ENCODE measurements at places on chromosomes 11 and 22. TPM values are rescaled to one million over a fixed set of nuclear protein-coding genes. Genes with fewer than 3 reads are reported as not detected.

The CDHR5 gene
- not detected for total RNA-seq

DNA sequence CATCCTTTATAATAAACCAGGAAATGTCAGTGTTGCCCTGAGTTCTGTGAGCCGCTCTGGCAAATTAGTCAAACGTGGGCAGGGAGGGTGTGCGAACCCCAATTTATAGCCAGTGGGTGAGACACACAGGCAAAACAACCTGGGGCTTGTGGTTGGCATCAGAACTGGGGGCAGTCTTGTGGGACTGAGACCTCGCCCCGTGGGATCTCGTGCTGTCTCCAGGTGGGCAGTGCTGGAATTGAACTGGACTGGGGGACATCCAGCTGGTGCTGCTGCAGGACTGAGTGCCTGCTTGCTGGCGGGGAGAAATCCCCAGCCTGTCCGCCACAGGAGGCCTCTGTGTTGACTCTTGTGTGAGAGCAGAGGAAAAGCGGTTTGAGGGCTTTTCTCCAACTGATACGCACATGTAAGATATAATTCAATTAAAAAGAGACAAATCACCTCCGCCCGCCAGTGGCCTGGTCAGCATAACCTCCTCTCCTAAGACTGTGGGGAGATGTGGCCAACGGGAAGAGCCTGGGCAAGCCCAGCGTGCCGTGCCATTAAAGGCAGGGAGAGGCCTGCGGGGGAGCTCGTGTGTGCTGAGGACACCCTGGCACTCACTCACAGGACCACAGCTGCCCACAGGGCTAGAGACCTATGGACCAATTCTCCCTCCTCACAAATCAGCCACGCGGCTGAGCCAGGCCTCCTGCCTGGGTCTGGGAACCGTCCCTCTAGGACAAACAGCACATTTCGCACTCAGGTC is 18.4 kb downstream of the SULT4A1 start:
- DNase-seq = no peak

DNA sequence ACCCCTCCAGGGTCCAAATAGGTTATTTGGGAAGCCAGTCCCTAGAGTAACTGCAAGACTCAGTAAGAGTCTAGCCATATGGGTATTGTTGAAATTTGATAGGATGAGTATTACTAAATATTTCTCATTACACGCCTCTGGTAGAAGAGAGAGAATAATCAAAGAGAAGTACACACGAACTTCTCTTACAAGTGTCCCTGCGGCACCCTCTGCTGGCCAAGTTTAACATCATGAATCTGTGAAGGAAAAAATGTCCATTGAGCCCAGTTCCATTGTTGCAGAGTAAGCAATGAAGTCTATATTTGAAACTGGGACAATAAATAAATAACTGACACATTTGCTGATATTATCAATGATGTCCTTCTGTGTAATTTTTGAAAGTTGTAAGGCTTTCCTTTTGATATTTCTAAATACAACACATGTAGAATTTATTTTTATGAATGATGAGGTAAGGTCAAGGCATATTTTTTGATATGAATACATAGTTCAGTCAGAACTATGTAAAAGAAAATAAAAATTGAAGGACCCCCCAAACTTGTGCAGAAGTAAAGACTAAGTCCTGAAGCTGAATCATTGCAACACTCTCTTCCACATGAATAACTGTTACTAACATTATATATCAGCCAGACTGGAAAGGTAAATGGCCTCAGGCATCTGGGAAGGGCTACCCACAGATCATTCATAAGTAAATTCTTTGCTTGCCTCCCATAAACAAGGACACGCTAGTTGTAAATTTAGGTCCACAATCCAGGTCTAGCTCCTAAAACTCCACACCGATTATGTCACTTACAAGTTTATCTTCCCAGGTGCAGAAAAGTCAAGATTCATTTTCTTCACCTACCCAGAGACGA is 10.0 kb downstream of the OR51L1 start:
- DNase-seq = no peak

DNA sequence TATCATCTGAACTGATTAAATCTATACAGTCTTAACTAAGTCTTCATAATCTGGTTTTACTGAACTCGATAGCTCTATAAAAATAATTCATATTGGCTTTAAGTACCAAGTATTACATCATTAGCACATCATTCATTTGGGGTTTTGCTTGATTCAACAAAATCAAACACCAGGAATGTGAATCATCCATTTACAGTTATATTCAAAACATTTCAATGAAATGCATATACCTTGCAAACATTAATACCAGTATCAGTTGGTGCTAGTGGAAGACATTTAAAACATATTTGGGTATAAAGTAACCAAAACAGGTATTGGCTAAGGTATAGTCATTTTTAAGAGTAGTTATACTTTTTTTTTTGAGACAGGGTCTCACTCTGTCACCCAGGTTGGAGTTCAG is 12.2 kb upstream of the CCDC89 start:
- DNase-seq = no peak

DNA sequence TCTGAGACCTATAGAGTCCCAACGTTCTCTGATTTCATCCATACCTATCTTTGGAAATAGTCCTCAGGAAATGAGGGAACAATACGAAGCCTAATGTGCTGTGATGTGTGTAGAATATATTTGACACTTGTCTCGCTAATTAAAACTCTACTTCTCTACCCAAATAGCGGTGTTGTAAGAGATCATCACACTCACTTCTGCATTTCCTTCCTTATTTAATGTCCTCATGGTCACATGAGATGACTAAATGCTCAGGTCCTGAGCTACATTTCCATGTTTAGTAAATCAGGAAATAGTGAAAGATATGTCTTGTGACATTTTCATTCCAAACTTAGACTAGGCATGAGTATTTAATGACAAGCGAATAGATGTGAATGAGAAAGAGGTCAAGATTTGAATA is 112.3 kb downstream of the MAML2 start:
- no peak for DNase-seq

The TCN2 gene
- 9.0 TPM for total RNA-seq

DNA sequence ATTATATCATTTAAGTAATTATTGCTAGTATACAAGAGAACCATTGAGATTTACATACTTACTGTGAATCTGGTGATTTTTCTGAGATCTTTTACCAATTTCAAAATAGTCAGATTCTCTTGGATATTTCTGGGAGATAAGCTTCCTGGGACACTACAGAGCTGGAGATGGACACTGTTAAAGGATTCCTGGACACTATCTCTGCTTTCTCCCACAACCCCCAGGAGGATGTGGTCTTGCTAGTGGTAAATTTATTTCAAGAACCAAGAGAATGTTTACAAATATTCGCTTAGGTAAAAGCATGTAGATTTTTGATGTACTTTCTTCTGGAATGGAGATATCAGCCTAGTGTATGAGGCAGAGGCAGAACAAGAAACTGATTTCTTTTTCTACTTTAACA is 12.9 kb downstream of the CCDC82 start:
- no peak for DNase-seq

DNA sequence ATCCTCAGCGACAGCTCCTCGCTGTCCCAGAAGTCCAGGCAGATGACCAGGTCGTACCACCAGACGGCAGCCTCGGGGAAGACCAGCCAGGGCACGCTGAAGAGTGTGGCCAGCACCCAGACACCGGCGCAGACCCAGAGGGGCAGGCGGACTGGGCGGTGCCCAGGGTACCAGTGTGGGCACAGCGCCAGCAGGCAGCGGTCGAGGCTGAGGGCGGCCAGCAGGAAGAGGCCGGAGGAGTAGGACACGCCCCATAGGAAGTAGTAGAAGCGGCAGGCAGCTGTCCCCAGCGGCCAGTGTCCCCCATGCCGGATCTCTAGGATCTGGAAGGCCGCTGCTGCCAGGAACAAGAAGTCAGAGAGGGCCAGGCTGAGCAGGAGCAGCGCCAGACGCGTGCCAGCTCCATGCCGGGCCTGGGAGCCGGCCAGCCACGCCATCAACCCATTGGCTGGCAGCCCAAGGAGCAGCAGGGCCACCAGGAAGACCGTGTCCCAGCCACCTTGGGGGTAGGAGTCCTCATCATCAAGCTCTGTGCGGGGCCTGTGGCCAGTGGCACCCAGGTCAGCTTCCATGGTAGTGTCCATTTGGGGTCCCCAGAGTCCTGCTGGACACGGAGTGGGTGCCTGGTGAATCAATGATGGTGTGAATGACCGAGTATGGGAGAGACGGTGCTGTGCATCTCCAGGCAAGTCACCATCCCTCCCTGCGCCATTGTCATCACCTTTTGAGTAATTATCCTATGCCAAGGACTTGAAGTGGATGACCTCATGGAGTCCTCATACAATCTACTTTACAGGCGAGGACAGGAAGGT is at the start of gene GPR152:
Gene GPR152, minus strand, starts transcription at position 589 of the 812 bp plus-strand sequence. Its CDS starts 5 bp downstream, at position 584.
- no peak for DNase-seq

The OR51I1 gene
- total RNA-seq = not detected

- DNase-seq = no peak
Measured at GRCh38 chr11:72552399-72552910, 118.1 kb upstream of the CLPB start.

GRCh38 chr22:21940521-21940920 is 12.1 kb downstream of the PPM1F start:
- DNase-seq = no peak

DNA sequence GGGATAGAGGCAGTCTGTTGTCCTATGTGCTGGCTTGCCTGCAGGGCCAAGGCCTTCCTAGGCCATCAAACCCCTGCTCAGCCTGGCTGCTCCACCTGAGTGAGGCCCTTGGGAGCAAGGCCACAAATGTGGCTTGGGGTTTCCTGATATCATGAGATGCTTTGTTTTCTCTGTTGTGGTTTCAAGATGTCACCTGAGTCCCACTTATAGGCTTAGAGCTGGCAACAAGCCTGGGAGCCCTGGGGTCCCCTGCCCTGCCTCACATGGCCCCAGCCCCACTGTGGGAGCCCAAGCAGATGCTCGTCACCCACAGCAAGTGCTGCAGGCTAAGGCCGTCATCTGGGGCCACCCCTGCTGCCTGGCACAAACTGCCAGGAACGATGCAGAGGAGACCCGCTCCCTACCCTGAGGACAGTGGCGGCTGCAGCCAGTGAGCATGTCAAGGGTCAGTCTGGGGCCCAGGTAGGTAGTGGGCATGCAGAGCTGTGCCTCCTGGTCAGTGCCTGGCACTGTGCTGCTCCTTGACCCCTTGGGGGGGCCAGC is 75.4 kb upstream of the KCNQ1OT1 start:
- DNase-seq = no peak

- DNase-seq = no peak
Measured at GRCh38 chr11:1742371-1742770, 8.0 kb downstream of the IFITM10 start.

- DNase-seq = no peak
Measured at GRCh38 chr11:62770778-62771143, 435 bp upstream of the TAF6L start.

The BIRC2 gene
- 58.3 TPM for total RNA-seq

DNA sequence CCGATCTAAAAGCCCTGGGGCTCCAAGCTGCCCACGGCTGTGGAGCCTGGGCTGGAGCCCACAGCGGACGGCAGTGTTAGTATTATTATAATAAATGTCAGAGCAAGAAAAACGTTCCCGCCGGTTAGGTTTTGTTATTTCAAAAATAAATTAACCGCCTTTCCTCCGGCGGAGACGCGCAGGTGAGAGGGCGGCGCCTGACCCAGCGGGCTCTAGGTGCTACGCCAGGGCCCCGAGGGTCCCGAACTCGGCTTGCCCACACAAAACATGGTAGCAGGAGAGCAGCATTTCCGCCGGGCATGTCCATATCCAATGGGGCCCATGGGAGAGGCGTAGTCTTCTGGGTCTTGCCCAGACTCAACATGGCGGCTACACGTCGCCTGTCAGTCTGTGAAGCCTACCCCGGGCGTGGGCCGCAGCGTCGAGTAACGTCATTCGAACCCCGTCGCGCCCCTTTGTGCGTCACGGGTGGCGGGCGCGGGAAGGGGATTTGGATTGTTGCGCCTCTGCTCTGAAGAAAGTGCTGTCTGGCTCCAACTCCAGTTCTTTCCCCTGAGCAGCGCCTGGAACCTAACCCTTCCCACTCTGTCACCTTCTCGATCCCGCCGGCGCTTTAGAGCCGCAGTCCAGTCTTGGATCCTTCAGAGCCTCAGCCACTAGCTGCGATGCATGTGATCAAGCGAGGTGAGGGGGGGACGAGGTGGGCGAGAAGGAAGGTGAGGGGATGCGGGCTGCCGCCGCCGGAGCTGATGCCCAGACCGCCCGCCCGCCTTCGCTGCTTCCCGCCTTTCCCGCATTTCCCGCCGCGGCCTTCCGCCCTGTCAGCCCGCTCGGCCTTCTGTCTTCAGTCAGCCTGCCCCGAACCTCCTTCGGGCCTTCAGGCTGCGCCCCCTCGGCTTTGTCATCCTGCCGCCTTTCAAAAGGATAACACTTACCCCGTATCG is at the start of gene RRM1:
Gene RRM1, plus strand, starts transcription at position 452 of the 944 bp plus-strand sequence. Its CDS starts 214 bp downstream, at position 666.
- DNase-seq = no peak

GRCh38 chr22:20425566-20426258 is 11.9 kb downstream of the SCARF2 start:
- no peak for DNase-seq

GRCh38 chr22:26990503-26991189 is 333.3 kb downstream of the MIAT start:
- DNase-seq = no peak

The GLB1L2 gene
- 14.7 TPM for total RNA-seq

- no peak for DNase-seq
Measured at GRCh38 chr11:93132836-93133235, 65.0 kb downstream of the SLC36A4 start.

GRCh38 chr11:113256431-113257202 is 57.8 kb upstream of the TTC12 start:
- DNase-seq = no peak

DNA sequence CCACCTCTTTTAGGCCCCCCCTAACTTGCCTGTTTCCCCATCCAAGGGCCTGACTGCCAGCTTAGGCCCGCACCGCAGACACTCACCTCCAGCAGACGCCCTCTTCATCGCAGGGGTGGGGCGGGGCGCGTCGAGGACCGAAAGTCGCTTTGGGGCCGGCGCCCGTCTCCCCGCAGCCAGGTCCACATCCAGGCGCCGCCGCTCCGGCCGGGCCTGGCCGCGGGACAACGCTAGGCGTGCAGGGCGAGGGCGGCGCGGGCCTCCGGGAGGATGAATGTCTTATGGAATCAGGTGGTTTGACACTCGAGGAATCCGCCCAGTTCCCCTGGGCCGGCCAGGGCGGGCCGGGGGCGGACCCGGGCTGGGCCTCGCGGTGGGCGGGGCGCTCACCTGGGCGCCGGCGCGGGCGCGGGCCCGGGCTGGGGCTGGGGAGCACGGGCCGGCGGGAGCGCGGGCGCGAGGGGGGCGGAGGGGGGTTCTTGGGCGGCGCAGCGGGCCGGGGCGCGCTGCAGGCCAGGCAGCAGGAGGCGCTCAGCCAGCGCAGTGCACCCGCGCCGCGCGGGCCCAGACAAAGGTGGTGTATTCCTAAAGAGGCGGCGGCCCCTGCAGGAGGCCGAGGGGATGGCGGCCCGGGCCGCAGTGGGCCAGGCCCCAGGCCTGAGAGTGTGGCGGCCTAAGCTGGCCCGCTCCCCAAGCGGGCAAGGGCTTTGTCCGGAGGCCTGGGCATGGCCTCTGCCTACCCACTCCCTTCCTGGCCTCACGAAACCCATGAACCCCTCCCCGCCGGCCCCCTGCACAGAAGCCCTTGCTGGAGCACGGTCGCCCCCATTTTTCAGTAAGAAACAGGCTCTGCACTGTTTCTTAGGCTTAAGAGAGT is 177.6 kb downstream of the IGLL1 start:
- DNase-seq = no peak

- no peak for DNase-seq
Measured at GRCh38 chr22:36858156-36858555, 2.6 kb upstream of the NCF4 start.

- DNase-seq = peak; percentile 3
Measured at GRCh38 chr11:118012083-118012669, 26.0 kb downstream of the IL10RA start.

GRCh38 chr22:24153353-24153752 is 27.9 kb upstream of the SUSD2 start:
- no peak for DNase-seq

- no peak for DNase-seq
Measured at GRCh38 chr22:31612891-31613285, 49.1 kb downstream of the PISD start.

Data from epithelial cell of proximal tubule (primary cell).